Mesenteric fat pad (tissue), 1 donor: ENCODE measurements at places on chromosomes 5 and 9. TPM values are rescaled to one million over a fixed set of nuclear protein-coding genes. Genes with fewer than 3 reads are reported as not detected.

SV2C gene
- not detected for total RNA-seq

SIT1 gene
- total RNA-seq: 1.3 TPM

GABRA1 gene
- total RNA-seq: not detected

PCDHGB4 gene
- 3.2 TPM for total RNA-seq

GAS1 gene
- total RNA-seq: 91.5 TPM

ANKRD55 gene
- not detected for total RNA-seq

FAM169A gene
- 0.16 TPM for total RNA-seq

HTR1A gene
- not detected for total RNA-seq
